ENCODE measurements at places on chromosomes 1 and 21. TPM values are rescaled to one million over a fixed set of nuclear protein-coding genes. Genes with fewer than 3 reads are reported as not detected.

Gene IGSF21
- total RNA-seq = not detected

Gene TDRD5
- total RNA-seq = not detected

Gene PCP4L1
- total RNA-seq = 0.39 TPM

Gene CCDC185
- not detected for total RNA-seq

- H3K4me3 ChIP-seq = no peak overlapping the region
- H3K27me3 ChIP-seq = peaks cover 18% of the 10 kb centered on the region
- H3K36me3 ChIP-seq = no peaks in the 10 kb centered on the region
- H3K27ac ChIP-seq = no peak overlapping the region
- peak; percentile 50 for DNase-seq
- H3K4me1 ChIP-seq = peaks cover 5% of the 10 kb centered on the region
Observed at GRCh38 chr1:202237052-202237451, 43.5 kb downstream of the LGR6 start.

DNA sequence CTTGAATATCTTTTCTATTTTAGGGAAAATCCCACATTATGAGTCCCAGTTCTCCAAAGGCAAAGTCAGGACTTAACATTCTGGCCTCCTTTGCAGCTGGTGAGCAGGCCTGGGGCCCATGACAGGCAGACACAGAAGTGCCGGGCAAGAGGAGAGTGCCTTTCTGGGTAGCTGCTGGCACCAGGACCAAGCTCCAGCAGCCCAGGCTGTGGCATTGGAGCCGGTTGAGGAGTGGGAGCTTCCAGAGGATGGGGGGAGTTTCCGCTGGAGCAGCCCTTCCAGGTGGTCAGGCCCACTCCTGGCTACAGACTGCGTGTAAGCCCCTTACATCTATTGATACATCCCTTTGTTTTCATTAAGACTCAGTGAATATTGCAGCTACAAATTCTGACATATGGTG, 123.9 kb downstream of the URB2 start:
- H3K4me3 ChIP-seq = no peak overlapping the region
- no peaks in the 10 kb centered on the region for H3K36me3 ChIP-seq
- no peak overlapping the region for H3K27ac ChIP-seq
- H3K4me1 ChIP-seq = peaks cover 10% of the 10 kb centered on the region
- H3K27me3 ChIP-seq = peaks cover 5% of the 10 kb centered on the region

GRCh38 chr1:29543586-29543985, 307.3 kb downstream of the PTPRU start:
- H3K27ac ChIP-seq = no peak overlapping the region
- DNase-seq = no peak
- H3K36me3 ChIP-seq = no peaks in the 10 kb centered on the region
- no peaks in the 10 kb centered on the region for H3K27me3 ChIP-seq

GRCh38 chr1:25650289-25650576, 33.6 kb downstream of the MAN1C1 start:
- no peaks in the 10 kb centered on the region for H3K27me3 ChIP-seq
- no peak for DNase-seq
- H3K4me3 ChIP-seq = no peak overlapping the region
- no peak overlapping the region for H3K27ac ChIP-seq

GRCh38 chr1:36440646-36441045, 9.6 kb downstream of the OSCP1 start:
- H3K27me3 ChIP-seq = no peaks in the 10 kb centered on the region
- DNase-seq = no peak
- no peak overlapping the region for H3K4me3 ChIP-seq
- peaks cover 4% of the 10 kb centered on the region for H3K4me1 ChIP-seq

- peaks cover 20% of the 10 kb centered on the region for H3K36me3 ChIP-seq
- H3K4me3 ChIP-seq = no peak overlapping the region
- no peak for DNase-seq
- H3K27ac ChIP-seq = no peak overlapping the region
Observed at GRCh38 chr1:113976609-113977278, 2.5 kb upstream of the OLFML3 start.

DNA sequence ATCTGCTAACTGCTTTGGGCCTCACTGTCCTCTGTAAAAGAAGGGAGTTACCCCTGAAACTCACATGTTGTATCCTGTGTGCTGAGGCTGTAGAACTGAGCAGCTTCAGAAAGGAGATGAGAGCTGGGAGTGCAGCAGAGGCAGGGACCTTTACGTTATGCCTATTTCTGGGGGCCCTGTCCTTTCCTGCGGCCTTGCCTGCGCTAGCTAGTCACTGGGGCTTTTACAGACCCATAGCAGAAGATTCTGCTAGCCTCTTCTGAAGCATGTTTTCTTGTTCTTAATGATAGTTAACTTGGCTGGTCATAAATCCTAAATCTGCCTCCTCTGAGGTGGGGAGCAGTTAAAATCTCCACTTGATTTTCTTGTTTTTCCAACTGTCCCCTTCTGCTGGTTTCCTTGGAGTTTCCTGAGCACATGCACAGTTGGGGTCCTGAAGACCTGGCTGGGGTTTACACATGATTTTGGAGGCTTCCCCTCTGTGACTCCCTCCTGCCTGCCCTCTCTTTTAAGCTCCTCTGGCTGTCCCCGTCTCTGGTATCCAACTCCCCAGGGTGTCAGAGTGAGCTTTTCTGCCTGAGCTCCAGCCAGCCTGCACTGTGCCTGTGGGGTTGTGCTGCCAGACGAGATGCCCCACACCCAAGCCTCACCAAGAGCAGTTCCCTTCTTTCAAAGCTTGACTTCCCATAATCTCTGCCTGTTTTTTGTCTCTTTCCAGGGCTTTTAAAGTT, 76.6 kb downstream of the NOS1AP start:
- no peaks in the 10 kb centered on the region for H3K36me3 ChIP-seq
- no peak overlapping the region for H3K4me3 ChIP-seq
- no peak overlapping the region for H3K27ac ChIP-seq
- DNase-seq = no peak

- no peak overlapping the region for H3K4me3 ChIP-seq
- peaks cover 22% of the 10 kb centered on the region for H3K27me3 ChIP-seq
- H3K4me1 ChIP-seq = no peaks in the 10 kb centered on the region
- no peaks in the 10 kb centered on the region for H3K36me3 ChIP-seq
Observed at GRCh38 chr1:55045430-55045829, 6.1 kb downstream of the PCSK9 start.

DNA sequence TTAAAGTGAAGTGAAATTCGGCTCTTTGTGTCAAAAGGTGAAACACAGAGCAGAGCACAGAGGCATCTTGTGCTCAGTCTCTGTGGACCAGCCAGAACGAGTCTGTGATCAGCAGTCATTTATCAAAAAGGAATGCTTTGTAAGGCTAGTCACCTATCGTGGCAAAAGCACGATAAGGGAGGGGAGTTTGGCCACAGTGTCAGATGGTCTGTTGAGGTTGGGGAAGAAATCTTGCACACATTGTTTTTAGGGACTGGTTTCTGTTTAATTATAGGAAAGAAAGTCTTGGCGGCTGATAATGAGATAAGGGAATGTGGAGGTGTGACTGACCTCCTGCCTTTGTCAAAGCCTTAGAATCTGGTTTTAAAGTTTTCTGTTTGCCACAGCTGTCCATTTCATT, 58.2 kb upstream of the KIAA1614 start:
- peaks cover 23% of the 10 kb centered on the region for H3K4me1 ChIP-seq
- no peak overlapping the region for H3K27ac ChIP-seq
- no peak overlapping the region for H3K4me3 ChIP-seq
- no peaks in the 10 kb centered on the region for H3K27me3 ChIP-seq
- H3K36me3 ChIP-seq = peaks cover 7% of the 10 kb centered on the region

DNA sequence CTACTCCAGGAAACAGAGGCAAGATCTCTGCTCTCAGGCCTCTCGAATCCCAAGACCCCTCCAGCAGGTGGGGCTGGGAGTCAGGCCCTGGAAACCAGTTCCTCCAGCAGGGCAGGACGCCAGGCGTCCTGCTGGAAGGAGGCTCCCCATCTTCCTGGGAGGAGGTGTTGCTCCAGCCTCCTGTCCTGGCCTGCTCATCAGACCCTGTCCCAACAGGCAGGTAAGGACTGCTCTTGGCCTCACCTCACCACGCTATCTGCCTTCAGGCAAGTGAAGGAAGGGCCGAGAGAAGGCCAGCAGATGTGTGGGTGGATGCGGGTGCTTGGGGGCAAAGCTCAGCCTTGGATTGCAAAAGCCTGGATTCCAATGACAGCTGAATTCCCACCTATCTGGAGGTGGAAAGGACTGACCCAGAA, 82.9 kb downstream of the SSBP3 start:
- no peak overlapping the region for H3K4me3 ChIP-seq
- no peaks in the 10 kb centered on the region for H3K27me3 ChIP-seq
- H3K36me3 ChIP-seq = peaks cover 8% of the 10 kb centered on the region
- DNase-seq = no peak
- no peak overlapping the region for H3K27ac ChIP-seq

DNA sequence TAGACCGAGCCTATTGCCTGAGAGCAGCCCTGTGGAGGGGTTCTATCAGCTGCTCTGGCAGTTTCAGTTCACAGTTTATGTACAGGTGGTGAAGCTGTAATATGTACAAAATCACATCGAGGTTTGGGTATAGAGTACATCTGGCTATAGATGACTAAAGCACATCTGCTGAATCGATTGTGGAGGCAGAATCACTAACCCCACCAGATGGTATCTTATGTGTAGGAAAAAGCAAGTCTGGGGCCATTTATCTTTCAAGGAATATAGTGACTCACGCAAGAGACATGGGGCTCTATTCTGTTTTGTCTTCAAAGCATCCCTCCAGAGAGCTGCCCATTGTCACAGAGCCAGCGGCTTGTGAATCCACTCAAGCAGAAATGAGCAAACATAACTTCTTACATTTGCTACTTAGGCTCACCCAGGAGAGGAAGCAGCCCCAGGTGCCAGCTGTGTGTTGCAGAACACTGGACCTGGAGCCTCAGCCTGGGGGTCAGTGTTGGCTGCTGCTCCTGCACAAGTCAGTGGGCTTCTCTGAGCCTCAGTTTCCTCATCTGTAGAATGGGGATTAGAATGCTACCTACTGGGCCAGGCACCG, 21.3 kb downstream of the MIIP start:
- peaks cover 18% of the 10 kb centered on the region for H3K27me3 ChIP-seq
- H3K27ac ChIP-seq = no peak overlapping the region
- no peaks in the 10 kb centered on the region for H3K36me3 ChIP-seq

DNA sequence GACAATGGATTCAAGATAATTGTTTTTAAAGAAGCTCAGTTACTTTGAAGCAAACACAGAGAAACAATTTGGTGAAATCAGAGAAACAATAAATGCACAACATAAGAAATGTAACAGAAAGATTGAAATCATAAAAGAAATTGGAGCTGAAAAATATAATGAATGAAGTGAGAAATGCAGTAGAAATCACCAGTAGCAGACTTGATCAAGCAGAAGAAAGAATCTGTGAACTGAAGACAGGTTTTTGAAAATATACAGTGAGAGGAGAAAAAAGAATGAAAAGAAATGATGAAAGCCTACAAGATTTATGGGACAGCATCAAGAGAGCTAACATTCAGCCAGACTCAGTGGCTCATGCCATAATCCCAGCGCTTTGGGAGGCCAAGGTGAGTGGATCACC, 4.2 kb upstream of the SELP start:
- H3K27ac ChIP-seq = no peak overlapping the region
- H3K4me3 ChIP-seq = no peak overlapping the region
- H3K27me3 ChIP-seq = no peaks in the 10 kb centered on the region
- DNase-seq = no peak

DNA sequence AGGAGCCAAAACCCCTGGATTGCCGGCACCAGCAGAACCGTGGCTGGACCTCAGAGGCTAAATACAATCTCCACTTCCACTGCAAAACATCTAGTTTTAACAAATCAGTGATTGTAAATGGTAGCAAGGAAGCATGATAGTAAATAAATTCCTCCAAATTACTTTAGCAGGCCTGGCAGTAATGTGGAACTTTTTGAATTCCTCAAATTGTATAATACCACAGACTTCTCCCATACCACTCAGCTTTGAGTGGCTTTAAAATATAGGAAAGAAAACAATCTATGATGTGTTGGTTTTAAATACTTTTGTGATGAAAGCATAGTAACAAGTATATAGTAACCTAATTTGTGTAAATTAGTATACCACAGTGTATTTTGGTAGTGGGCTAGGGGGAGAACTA, 34.1 kb downstream of the NIBAN1 start:
- no peak overlapping the region for H3K27ac ChIP-seq
- peaks cover 10% of the 10 kb centered on the region for H3K4me1 ChIP-seq
- no peak overlapping the region for H3K4me3 ChIP-seq
- H3K27me3 ChIP-seq = peaks cover 3% of the 10 kb centered on the region

GRCh38 chr1:230465691-230466090, 39.6 kb upstream of the PGBD5 start:
- no peak for DNase-seq
- no peaks in the 10 kb centered on the region for H3K36me3 ChIP-seq
- H3K4me3 ChIP-seq = no peak overlapping the region
- peaks cover 25% of the 10 kb centered on the region for H3K27me3 ChIP-seq
- no peak overlapping the region for H3K27ac ChIP-seq

DNA sequence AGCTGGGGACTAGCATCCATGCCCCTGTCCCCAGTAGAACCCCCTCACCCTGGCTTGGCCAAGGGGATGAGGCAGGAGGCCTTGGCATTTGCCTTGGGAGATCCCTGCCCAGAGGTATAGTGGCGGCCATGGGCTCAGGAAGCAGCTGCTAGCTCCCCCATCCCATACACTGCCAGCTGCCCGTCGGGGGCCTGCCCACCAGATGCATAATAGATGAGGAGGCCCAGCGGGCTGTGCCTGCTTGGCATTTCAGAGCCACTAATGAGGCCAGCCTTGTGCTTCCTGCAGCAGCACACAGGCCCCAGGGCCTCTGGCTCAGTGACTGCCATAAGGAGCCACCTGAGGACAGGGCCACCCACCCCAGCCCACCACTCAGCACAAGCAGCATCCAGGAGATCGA, 23.6 kb downstream of the RAP1GAP start:
- DNase-seq = no peak
- H3K27me3 ChIP-seq = peaks cover 47% of the 10 kb centered on the region
- H3K4me3 ChIP-seq = no peak overlapping the region

DNA sequence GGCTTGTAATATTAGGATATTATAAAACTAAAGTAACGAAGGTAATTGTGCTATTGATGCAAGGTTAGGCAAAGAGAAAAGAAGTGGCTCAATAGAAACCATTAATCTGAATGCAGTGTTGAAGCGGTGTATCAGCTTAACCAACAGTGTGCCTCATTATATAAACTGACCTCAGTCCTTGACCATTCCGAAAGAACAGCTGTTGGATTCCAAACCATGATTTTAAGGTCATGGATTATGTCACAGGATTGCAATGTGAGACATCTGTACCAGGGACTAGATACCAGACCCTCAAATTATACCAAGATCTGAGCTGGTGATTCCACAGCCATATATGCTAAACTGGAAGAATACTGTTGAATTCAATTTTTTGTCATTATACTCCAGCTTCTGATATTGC, 134.2 kb upstream of the HP1BP3 start:
- no peak overlapping the region for H3K4me3 ChIP-seq
- DNase-seq = no peak
- peaks cover 2% of the 10 kb centered on the region for H3K36me3 ChIP-seq
- H3K4me1 ChIP-seq = no peaks in the 10 kb centered on the region
- H3K27ac ChIP-seq = no peak overlapping the region

- H3K27ac ChIP-seq = peak overlapping the region; percentile 96
- H3K27me3 ChIP-seq = no peaks in the 10 kb centered on the region
- peaks cover 51% of the 10 kb centered on the region for H3K4me1 ChIP-seq
- H3K36me3 ChIP-seq = peaks cover 1% of the 10 kb centered on the region
- peak; percentile 77 for DNase-seq
Observed at GRCh38 chr1:154759196-154759595, 110.9 kb downstream of the KCNN3 start.

Measured in activated naive CD8-positive, alpha-beta T cell treated with anti-CD3 and anti-CD28 coated beads for 36 hours (primary cell).